ENCODE measurements at places on chromosomes 2 and 18. TPM values are rescaled to one million over a fixed set of nuclear protein-coding genes. Genes with fewer than 3 reads are reported as not detected.

The PTPRN gene
- 1.7 TPM for total RNA-seq

The MYO7B gene
- total RNA-seq = 0.29 TPM

The TUBA4B gene
- total RNA-seq = not detected

The GAD1 gene
- total RNA-seq = 0.71 TPM

The UGT1A4 gene
- total RNA-seq = not detected

The GALNT1 gene
- total RNA-seq = 78.1 TPM

The MALL gene
- 166 TPM for total RNA-seq

The GRP gene
- total RNA-seq = not detected

The NGEF gene
- 18.1 TPM for total RNA-seq

The G6PC2 gene
- not detected for total RNA-seq

The MYCN gene
- total RNA-seq = not detected

The FKBP7 gene
- total RNA-seq = 9.7 TPM

The DNAH6 gene
- 0.05 TPM for total RNA-seq

The B3GNT7 gene
- 3.0 TPM for total RNA-seq

The ANKRD30B gene
- not detected for total RNA-seq

The ERCC3 gene
- total RNA-seq = 46.0 TPM

The EEF1B2 gene
- 1,045 TPM for total RNA-seq

The GAL3ST2 gene
- total RNA-seq = 0.13 TPM

The SPR gene
- total RNA-seq = 144 TPM

The TCF23 gene
- not detected for total RNA-seq

The RGPD6 gene
- 8.4 TPM for total RNA-seq

The RAMP1 gene
- not detected for total RNA-seq

The ITPRIPL1 gene
- not detected for total RNA-seq

The GRHL1 gene
- total RNA-seq = 0.85 TPM

The ZEB2 gene
- 8.3 TPM for total RNA-seq

The VWA3B gene
- not detected for total RNA-seq

The IRS1 gene
- 15.2 TPM for total RNA-seq

The BUB1 gene
- 46.7 TPM for total RNA-seq

The RSAD2 gene
- total RNA-seq = 0.13 TPM

The PIEZO2 gene
- 0.61 TPM for total RNA-seq

Measured in A549 treated with GW870086 at 1 μM for 4 hours (cell line).